ENCODE measurements at places on chromosomes 2 and 18. TPM values are rescaled to one million over a fixed set of nuclear protein-coding genes. Genes with fewer than 3 reads are reported as not detected.

POTEC gene
- not detected for total RNA-seq

AQP12A gene
- total RNA-seq: 9.0 TPM

GKN1 gene
- not detected for total RNA-seq

TXNDC2 gene
- not detected for total RNA-seq

PRSS56 gene
- not detected for total RNA-seq

CNRIP1 gene
- 2.5 TPM for total RNA-seq

LYPD1 gene
- 0.66 TPM for total RNA-seq

ALPG gene
- 3.3 TPM for total RNA-seq

ALK gene
- total RNA-seq: not detected

ASAP2 gene
- total RNA-seq: 61.7 TPM

ICOS gene
- 0.69 TPM for total RNA-seq

AOX1 gene
- total RNA-seq: 3.3 TPM

DLX2 gene
- not detected for total RNA-seq

ARHGAP28 gene
- 2.9 TPM for total RNA-seq
